ENCODE measurements at places on chromosomes 5 and 9. TPM values are rescaled to one million over a fixed set of nuclear protein-coding genes. Genes with fewer than 3 reads are reported as not detected.
A peak's percentile ranks its signal among the peaks of the same experiment; 100 is the strongest.

GRCh38 chr5:14824499-14824898 lies 47.1 kb downstream of the ANKH start:
- no peak for DNase-seq

DNA sequence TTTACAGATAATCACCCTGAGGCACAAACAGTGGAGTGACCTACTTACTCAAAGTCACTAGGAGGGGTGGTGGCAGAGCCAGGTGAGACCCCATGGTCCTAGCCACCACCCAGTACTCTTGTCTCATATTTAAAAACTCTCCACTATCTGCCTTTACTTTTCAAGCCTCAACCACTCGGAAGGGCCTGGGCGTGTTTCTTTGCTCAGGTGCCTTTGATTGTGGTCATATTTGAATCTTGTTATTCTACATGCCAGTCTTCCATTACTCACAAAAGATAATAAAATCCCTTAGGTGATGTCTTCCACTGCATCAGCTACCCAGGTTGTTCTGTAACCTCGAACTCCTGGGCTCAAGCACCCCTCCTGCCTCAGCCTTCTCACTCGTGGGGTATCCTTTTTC lies 20.7 kb upstream of the TRIM36 start:
- DNase-seq: no peak

GRCh38 chr9:38482918-38483592 lies 58.8 kb upstream of the IGFBPL1 start:
- no peak for DNase-seq

- DNase-seq: no peak
Measured at GRCh38 chr5:103014983-103015382, 105.0 kb downstream of the GIN1 start.

GRCh38 chr5:1526190-1526631 lies 2.5 kb upstream of the LPCAT1 start:
- peak; percentile 54 for DNase-seq

DNA sequence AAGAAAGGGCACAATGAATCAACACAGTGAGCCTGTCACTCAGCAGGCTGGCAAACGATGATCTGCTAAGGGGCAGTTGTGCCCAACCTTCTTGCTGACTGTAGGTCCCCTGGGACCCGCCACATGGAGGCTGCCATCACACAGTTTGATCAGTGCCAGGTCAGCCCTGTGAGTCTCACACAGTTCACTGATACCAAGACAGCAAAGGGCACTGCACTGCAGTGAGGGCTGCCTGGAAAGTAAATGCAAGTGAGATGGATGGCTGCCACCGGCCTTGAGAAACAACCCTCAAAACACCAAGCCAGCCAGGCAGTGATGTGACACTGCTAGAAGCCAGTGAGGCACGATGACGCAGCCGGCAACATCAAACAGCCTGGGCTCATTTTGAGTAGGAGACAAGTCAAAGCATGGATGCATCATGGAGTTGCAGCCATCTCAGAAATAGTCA lies 30.3 kb downstream of the FOXD1 start:
- no peak for DNase-seq

GRCh38 chr9:123584202-123585176 lies 228.5 kb downstream of the CRB2 start:
- no peak for DNase-seq

DNA sequence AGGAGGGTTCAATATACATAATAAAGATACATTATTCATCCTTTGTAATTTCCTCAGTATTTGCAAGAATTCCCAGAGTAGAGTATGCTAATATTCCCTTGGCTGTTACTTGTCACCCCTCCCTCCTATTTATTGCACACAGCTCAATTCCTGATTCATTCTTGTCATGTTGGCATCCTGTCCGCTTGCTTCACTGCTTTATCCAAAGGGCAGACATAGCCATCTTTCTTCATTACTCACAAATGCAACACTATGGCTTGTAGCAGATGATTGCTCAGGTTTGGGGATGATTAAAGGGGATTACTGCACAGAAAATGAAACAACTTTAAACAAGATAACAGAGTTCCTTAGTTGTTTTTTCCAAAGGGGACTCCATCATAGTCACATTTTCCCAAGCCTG lies 1.2 kb upstream of the IL33 start:
- DNase-seq: no peak

DNA sequence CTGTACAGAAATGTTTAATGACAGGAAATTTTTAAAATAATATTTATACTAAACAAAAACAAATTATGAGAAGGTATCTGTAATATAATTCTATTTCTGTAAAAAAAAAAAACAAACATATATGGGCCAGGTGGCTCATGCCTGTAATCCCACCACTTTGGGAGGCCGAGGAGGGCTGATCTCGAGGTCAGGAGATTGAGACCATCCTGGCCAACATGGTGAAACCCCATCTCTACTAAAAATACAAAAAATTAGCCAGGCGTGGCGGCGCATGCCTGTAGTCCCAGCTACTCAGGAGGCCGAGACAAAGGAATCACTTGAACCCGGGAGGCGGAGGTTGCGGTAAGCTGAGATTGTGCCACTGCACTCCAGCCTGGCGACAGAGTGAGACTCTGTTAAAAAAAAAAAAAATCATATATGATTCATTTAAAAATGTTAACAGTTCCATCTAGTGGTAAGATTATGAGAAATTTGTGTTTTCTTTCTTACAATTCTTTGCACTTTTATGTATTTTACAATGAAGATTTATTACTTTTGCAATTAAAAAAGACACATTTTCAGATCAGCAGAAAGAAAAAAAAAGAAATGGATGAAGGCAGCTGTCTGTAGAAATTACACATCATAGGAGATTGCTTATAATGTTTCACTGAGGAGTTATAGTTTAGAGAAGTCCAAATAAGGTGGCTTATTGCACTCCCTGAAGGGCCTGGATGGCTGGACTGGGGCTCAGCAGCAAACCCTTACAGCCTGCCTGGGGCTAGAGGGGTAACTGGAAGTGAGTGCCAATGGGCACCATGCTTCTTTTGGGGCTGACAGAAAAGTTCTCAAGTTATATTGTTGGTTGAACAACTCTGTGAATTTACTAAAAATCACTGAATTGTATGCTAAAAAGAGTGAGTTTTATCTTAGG lies 20.3 kb downstream of the C9orf153 start:
- no peak for DNase-seq

- no peak for DNase-seq
Measured at GRCh38 chr5:93620487-93621326, 37.7 kb downstream of the NR2F1 start.

GRCh38 chr9:115494393-115494792 lies 376.4 kb upstream of the TNC start:
- DNase-seq: no peak

- DNase-seq: no peak
Measured at GRCh38 chr9:136720251-136720897, 8.0 kb downstream of the DIPK1B start.

GRCh38 chr9:69028754-69029153 lies 6.8 kb upstream of the FXN start:
- DNase-seq: no peak

DNA sequence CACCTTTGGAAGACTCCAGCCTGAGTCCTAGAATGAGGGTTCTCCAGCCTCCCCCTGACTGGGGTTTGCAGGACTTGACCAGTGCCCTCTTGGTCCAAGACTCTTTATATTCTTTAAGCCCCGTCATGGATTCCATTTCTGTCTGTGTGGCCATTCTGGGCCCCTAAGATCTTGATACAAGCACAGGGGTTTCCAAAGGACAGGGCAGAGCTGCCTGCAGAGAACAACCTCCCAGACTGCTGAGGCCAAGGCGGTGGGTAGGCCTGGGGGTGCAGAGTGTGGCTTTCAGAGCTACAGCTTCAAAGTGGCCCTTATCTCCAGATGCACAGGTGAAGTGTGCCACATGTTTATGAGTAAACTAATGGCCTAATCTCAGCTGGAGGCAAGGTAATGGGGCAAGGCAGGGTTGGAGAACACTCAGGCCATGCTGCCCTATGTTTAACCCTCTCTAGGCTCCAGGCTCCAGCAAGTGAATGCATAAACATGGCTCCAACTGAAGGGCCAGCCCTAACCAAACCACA lies 32.1 kb downstream of the FOXI1 start:
- no peak for DNase-seq

GRCh38 chr5:16459451-16459850 lies 6.1 kb downstream of the ZNF622 start:
- no peak for DNase-seq

GRCh38 chr9:121645003-121645402 lies 6.4 kb upstream of the DAB2IP start:
- no peak for DNase-seq

- DNase-seq: no peak
Measured at GRCh38 chr5:7668627-7669026, 182.3 kb downstream of the CFAP90 start.

DNA sequence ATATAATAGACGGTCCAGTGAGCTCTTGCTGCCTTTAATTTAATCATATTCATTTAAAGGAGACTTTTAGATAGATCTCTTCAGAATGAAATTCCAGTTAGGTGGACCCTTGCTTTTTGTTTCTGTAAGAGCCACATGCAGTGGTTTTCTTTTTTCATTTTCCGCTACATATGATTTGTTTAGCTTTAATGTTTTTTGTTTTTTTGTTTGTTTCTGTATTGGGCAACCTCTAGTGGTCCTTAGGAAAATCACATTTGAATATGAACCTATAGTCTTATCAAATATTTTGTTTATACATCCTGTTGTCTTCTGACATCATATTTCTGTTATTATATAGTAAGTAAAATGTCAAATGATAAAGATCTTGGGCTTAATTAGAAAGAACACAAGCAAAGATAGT lies 150.8 kb downstream of the HACD4 start:
- no peak for DNase-seq

GRCh38 chr5:175693741-175694140 lies 35.9 kb downstream of the HRH2 start:
- DNase-seq: no peak

GRCh38 chr5:57383093-57383861 lies 99.3 kb downstream of the ACTBL2 start:
- no peak for DNase-seq

DNA sequence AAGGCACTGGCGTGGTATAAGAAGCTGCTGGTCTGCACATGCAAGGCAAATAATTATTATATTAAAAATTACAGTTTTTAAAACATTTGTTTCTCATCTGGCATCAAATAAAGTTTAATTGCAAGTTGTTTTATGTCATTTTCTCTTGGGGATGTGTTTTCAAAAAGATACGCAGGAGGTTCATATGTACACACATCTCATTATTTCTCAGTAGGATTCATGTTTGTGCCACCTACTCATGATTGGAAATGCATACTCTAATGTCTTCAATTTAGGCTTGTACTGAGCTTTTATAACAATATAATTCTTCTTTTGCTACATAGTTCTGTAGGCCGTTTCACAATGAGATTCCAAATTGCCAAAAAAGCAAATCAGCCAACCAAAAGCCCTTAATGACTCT lies 244.2 kb upstream of the MEF2C start:
- DNase-seq: no peak

GRCh38 chr9:72884508-72884907 lies 68.3 kb downstream of the ALDH1A1 start:
- no peak for DNase-seq

DNA sequence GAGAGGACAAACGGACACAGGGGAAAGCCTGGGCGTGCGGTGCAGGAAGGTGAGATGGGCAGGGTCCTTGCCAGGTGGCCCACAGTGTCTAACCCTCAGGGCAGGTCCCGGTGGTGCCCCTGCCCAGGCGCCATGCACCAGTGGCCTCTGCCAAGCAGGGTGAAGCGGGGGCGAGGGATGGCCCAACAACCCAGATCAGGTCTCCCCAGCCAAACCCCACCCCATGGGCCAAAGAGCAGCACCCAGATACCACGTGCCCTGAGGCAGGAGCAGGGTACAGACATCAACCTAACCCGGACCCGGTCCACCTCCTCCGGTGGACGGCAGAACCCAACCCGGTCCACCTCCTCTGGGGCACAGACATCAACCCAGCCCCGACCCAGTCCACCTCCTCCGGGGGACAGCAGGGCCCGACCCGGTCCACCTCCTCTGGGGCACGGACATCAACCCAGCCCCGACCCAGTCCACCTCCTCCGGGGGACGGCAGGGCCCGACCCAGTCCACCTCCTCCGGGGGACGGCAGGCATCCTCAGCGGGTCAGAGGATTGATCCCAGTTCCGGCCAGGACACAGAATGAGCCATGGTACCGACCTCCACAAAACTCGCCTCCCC lies 12.8 kb downstream of the SLC12A7 start:
- no peak for DNase-seq

GRCh38 chr9:8382266-8382665 lies 582.7 kb upstream of the DMAC1 start:
- DNase-seq: no peak

The FRMD3 gene
- total RNA-seq: 31.4 TPM

The ZNF354B gene
- 8.2 TPM for total RNA-seq

The MCC gene
- 31.7 TPM for total RNA-seq

The TERT gene
- not detected for total RNA-seq

The FBP1 gene
- 3.6 TPM for total RNA-seq

The CDK9 gene
- 53.3 TPM for total RNA-seq

The TPPP gene
- total RNA-seq: 12.2 TPM

The CCDC180 gene
- total RNA-seq: 0.98 TPM

The ZNF474 gene
- not detected for total RNA-seq

The CER1 gene
- not detected for total RNA-seq

The LHX3 gene
- total RNA-seq: not detected

The SPATA31C2 gene
- not detected for total RNA-seq

The UBE2QL1 gene
- total RNA-seq: 9.1 TPM

The GFPT2 gene
- 27.2 TPM for total RNA-seq

The ANKRD20A1 gene
- total RNA-seq: 2.6 TPM

The ACOT12 gene
- not detected for total RNA-seq

The CCNO gene
- total RNA-seq: not detected

The WDR5 gene
- total RNA-seq: 17.5 TPM

The GABBR2 gene
- total RNA-seq: not detected

The ADAMTS12 gene
- total RNA-seq: 0.43 TPM

The KIF24 gene
- 0.52 TPM for total RNA-seq
